ENCODE measurements at places on chromosomes 5 and 9.

GRCh38 chr9:37283730-37284325, 138.7 kb upstream of the GRHPR start:
- DNase-seq = no peak

DNA sequence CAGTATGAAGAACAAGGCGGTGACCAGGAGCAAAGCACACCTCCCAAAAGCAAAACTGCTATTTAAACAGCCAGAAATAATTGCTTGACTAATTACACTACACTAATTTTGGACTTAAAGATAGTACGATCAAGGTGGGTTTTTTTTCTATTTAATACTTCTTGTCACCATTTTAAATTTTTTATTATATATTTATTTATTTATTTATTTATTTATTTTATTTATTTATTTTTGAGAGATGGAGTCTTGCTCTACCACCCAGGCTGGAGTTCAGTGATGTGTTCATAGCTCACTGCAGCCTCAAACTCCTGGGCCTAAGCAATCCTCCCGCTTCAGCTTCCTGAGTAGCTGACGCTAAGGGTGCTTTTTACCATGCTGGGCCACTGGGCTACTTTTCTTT, 146.2 kb upstream of the IRX1 start:
- DNase-seq = no peak

DNA sequence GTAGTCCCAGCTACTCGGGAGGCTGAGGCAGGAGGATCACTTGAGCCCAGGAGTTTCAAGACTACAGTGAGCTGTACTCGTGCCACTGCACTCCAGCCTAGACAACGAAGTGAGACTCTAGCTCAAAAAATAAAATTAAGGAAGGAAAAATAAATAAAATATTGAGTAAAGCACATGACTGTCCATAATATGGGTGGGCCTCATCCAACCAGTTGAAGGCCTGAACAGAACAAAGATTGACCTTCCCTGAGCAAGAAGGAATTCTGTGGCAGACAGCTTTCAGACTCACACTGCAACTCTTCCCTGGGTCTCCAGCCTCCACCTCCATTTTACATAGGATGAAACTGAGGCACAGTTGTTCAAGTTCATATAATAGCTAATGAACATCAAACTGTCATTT, 72.3 kb downstream of the RAD23B start:
- no peak for DNase-seq

DNA sequence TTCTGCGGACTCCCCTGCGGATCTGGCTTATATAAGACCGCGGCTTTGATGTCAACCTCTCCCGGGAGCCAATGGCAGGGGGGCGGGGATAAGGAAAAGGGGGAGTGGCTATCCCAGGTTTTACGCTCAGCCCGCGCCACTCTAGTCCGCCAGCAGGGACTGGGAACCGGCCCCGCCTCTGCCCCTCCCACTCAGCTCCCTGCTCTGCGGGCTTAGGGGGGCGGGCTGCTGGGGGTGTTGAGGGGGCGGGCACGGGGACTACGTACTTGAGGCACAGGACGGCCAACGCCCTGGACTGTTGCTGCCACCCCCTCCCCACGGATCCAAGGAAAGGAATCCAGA, at the start of gene HAND1:
TSS of gene HAND1 (minus strand) at position 4 of the 342 bp plus-strand sequence. CDS start 219 bp downstream, outside the sequence.
- no peak for DNase-seq

- DNase-seq = no peak
These were observed 15.6 kb downstream of the FCN2 start for GRCh38 chr9:134895908-134896833.

- DNase-seq = no peak
These were observed 74.8 kb downstream of the NEK6 start for GRCh38 chr9:124332361-124333202.

GRCh38 chr5:52702877-52703276, 84.8 kb upstream of the ITGA1 start:
- DNase-seq = no peak

- DNase-seq = no peak
These were observed 65.1 kb upstream of the CCDC152 start for GRCh38 chr5:42691413-42691937.

DNA sequence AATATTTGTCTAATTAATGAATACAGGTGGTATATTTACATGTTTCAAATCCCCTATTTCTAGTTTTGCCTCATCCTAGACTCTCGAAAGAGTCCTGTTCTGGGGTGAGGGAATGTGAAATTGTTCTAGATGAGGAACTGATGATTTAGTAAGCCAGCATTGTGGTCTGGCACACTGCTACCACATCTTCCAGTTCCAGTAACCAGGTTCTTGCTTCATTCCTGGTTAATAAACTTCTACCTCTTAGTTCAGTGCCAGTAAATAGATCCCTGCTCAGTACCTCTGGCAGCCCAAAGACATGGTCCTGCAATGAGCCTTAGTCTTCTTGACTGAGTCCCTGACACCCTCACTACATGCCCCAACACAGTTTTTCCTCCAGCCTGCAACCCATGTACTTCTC, 207.7 kb downstream of the SREK1 start:
- DNase-seq = no peak

- DNase-seq = no peak
These were observed 585.0 kb downstream of the KIF4B start for GRCh38 chr5:155598552-155598951.

DNA sequence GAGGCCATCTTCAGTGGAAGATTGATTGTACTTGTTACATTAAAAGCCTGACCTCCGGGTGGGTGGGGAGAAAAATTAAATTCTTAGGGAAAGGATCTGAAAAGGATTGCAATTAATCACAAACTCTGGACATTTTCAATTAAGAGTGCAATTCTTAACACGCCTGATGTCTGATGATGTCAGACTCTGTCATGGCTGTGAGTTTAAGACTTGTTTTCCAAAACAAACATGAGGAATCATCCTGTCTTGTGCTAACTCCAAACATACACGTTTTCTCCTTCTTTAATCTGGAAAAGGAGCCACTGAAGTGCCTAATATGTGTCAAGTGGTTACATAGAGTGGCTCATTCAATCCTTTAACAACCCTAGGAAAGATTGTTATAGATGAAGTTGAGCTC, 60.4 kb upstream of the SMIM23 start:
- no peak for DNase-seq

- DNase-seq = peak; percentile 71
These were observed 457 bp upstream of the IDNK start for GRCh38 chr9:83622433-83622938.

- no peak for DNase-seq
These were observed 152.5 kb upstream of the PTCH1 start for GRCh38 chr9:95669253-95669652.

GRCh38 chr5:14168793-14169262, 25.7 kb downstream of the TRIO start:
- no peak for DNase-seq

DNA sequence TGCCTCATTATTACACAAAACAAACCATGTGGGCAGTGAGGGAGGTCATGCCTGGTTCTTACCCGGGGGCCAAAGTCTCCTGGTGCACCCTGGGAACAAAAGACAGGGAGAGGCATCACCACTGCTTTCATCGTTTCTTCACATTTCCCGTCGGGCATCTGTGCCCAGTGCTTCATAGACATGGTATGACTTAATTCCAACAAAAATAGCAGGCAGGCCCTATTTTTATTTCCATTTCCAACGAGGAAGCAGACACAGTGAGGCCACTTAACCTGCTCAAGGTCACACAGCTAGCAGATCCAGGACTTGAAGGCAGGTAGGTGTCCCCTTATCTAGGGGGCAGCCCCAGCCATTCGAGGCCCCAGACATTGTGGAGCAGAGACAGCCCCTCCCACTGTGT, 34.6 kb upstream of the PHYKPL start:
- no peak for DNase-seq

DNA sequence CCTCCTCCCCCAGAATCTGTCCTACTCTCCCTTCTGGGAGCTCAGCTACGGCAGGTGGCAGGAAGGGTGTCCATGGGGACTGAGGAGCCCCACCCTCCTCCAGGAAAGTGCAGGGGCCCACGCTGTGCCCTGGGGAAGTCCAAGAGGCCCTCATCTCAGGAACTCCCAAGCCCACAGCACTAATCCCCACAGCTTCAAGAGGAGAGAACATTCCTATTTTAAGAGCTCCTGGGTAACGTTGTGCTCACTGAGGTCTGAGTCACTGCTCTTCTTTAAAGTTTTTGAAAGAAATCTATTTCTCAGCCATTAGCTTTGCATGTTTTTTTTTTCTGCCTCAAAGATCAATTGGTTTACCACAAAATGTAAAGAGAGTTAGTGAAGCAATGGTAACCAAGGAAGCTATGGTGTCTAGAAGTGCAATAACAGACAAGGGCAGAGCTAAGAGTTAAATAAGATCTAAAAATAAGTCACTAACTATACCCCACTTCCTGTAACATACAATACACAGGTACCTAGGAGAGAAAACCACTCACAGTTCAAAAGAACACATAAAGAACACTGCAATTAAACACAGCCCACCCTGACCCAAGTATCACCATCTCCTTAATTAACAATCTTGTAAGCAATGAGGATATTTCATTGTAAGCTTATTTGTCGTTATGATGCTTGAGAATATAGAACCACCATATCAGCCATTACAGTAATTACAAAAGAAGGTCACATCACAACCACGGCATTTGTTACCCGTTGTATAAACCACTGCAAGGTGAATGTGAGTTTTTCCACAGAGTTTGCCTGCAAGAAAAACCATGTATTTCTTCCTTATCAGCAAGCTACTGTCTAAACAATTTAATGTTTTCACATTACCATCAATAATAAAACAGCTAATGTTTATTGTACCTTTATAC, 382.3 kb upstream of the SLC30A5 start:
- no peak for DNase-seq

DNA sequence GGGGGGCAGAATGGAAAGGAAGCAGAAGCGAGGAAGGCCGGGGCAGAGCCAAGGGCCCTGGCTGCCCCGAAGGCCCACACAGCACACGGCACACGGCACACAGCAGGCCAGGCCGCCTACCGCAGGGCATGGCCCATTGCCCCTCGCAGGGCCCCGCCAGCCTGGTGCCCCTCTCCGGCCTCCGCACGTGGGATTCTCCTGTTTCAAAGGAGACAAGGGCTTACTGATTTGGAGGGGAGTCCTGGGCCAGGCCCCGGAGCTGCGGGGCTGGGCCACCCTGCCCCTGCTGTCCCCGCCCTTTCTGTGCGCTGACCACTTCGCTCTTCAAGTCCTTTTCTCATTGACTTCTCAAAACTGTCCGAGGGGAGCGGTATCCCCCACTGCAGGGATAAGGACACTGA, 7.7 kb upstream of the PHYKPL start:
- DNase-seq = no peak

- DNase-seq = no peak
These were observed 398.3 kb downstream of the IRX1 start for GRCh38 chr5:3993856-3994473.

DNA sequence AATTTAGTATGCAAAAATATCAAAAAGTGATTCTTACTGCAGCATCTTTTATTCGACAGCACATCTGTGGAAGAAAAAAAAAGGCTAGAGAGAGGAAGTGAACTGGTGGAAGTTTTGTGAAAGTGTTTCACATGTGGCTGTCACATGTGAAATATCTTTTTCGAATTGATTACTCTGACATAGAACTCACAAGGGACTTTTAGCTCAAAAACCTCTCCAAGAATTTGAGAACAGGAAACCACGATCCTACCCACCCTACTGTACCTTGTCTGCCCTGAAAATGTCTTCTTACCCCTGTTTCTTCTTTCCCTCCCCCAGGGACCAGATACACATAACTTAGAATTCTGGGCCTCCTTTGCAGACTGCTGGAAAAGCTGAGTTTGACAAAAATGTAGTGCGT, 106.5 kb upstream of the PRRC1 start:
- no peak for DNase-seq

DNA sequence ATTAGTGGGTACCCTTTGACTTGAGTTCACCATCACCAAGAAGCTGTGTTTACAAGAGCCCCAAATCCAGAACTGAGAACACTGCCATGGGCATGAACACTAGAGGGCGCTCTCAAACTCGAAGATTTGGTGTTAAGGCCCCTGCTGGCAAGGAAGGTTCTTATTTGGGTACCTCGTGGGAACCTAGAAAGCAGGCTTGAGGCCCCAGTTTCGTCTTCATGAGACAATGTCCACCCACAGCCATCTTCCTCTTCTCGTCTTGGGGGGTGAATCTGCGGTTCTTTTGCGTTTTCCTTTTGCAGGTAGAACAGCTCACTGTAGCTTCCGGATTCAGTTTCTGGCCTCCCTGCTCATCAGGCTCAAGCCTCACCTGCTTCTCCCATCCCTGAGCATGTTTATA, 184.0 kb downstream of the SEMA5A start:
- peak; percentile 53 for DNase-seq

DNA sequence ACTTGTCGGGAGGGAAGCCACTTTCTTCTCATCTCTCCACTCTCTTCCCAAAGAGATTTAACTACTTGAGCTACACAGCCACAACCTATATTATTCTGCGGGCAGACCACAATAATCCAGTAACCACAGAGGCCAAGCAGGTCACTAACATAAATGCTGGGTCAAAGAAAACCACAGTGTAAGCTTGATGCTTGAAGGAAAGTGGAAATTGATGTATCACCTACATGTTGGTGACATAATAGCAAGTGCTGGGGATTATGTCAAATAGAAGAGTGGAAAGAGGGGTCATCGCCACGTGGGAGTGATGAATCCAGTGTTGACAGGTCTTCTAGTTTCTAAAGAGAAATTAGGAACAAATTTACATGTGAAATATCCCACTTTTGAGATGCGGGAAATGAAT, 40.9 kb downstream of the RFK start:
- DNase-seq = no peak

DNA sequence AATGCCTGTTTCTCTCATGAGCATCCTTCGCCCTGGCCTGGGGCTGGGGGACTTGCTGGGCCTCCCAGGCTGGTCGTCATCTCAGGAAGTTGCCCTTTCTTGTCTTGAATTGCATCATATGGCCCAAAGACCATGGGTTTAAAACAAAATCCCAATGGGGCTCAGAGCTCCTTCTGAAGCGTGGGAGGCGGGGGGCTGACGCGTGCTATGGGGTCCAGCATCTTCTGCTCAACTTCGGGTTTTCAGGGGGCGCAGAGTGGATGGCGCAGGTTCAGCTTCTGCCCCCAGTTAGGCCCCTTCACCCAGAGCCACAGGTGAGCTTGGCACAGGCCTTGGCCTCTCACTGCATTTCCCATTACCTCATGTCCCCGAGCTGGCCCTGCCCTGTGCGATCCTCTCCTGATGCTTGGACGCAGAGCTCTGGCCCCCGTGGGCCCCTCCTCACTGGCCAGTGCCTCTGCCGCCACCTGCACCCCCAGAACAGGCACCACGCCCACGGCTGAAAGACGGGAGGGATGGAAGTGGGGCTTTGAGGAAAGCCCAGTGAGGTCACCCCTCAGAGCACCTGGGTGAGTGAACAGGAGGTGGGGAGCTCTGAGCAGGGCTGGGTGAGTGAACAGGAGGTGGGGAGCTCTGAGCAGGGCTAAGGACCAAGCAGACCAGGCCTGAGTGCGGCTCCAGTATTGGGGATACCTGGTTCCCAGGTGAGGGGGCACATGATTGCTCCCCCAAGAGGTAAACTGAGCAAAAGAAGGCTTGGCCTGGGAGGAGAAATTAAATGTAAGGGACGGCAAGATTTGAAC, 56.0 kb downstream of the TRIP13 start:
- DNase-seq = no peak

- no peak for DNase-seq
These were observed 75.1 kb downstream of the FGF18 start for GRCh38 chr5:171494452-171495121.

GRCh38 chr5:172640822-172641358, at the start of gene NEURL1B:
TSS of gene NEURL1B (plus strand) at chr5:172641263. CDS start at chr5:172641407, 144 bp downstream.
- DNase-seq = peak; percentile 56

- DNase-seq = no peak
These were observed 7.8 kb downstream of the NINJ1 start for GRCh38 chr9:93126151-93126781.

Measured in activated CD4-positive, alpha-beta T cell treated with anti-CD3 and anti-CD28 coated beads for 48 hours (primary cell).